ENCODE measurements at places on chromosomes 1 and 21. TPM values are rescaled to one million over a fixed set of nuclear protein-coding genes. Genes with fewer than 3 reads are reported as not detected.

GRCh38 chr1:235553112-235553551, 48.9 kb upstream of the B3GALNT2 start:
- no peak for DNase-seq

DNA sequence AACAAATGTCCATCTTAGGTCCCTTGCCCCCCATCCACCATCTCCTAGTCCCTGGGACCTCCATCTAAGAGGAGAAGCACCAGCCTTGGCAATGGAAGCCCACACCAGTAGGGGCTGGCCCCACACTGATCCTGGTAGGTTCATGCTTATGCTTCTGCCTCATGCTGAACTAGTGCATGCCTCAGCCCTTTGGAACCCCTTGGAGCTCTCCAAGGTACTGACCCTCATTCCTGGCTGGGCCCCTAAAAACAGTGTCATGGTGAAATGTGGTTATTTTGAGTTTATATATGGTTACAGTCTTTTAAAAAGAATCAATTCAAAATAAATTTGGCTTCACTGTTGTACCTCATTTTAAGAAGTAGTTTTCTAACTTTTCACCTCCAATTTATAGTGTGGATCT, 108.3 kb downstream of the HIVEP3 start:
- peak; percentile 42 for DNase-seq

DNA sequence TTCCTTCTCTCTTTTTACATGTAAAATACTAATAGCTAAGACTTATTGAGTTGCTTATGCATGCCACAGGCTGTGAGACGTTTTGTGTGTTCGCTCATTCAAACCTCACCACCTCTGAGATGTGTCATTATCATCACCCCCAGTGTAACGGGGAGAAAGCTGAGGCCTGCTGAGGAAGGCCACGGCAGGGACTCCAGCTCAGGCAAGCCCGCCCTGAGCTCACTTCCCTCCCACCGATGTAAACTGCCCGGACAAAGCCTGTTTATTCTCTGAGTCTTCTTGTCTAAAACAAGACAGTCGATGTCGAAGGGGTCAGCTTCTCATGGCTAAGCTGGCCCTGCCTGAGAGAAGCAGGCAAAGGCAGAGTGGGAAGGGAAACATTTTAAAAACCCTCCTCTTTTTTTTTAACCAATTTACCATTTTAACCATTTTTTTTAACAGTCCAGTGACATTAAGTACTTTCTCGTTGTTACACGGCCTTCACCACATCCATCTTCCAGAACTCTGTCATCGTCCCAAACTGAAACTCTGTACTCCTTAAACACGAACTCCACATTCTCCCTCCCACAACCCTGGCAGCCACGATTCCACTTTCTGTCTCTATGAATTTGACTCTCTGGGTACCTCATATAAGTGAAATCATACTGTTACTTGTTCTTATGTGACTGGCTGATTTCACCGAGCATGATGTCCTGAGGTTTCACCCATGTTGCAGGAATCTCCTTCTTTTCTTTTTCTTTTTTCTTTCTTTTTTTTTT, 204.8 kb upstream of the GALNT2 start:
- DNase-seq = no peak

- DNase-seq = no peak
These were observed 180.3 kb downstream of the LRRC40 start for GRCh38 chr1:70025052-70025451.

GRCh38 chr1:47662068-47662467, 224.2 kb downstream of the FOXD2 start:
- DNase-seq = no peak

GRCh38 chr1:213335084-213335483, 284.0 kb downstream of the RPS6KC1 start:
- DNase-seq = no peak

GRCh38 chr1:97017895-97018294, 296.3 kb downstream of the PTBP2 start:
- no peak for DNase-seq

DNA sequence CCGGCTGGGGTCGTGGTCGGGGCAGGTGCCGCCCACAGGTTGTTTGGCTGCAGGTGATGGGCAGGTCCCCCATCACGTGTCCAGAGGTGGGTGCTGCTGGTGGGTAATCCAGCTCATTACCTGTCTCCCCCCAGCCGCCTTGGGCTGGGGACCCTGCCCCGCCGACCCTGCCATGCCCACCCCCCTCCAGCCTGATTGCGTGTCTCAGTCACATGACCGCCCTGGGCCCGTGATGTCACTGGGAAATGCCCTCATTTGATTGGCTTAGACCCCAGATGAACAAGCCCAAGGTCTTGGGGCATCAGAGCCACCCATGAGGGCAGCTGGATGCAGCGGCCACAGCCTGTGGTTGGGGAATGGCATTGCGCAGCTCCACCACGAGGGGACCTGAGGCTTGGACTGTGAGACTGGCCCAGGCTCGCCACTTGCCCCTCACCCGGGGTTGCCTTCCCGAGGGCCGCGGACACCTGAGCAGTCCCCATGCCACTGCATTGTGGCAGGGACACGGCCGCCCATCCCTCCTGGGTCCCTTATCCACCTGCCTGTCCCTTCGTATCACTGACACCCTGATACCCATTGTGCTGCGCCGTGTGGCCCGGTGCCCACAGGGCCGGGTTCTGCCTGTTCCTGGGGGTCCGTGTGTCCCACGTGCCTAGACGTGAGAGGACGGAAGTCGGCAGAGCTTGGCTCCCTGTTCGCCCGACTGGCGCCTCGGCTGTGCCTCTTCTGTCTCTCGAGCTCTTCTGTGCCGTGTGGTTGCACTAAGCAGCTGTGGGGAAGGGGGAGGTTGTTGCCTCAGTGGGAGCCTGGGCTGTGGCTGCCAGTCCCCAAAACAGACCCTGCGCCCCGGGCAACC, 68.0 kb downstream of the FAAP20 start:
- DNase-seq = no peak

- no peak for DNase-seq
These were observed 28.4 kb upstream of the TMEM125 start for GRCh38 chr1:43241413-43241836.

DNA sequence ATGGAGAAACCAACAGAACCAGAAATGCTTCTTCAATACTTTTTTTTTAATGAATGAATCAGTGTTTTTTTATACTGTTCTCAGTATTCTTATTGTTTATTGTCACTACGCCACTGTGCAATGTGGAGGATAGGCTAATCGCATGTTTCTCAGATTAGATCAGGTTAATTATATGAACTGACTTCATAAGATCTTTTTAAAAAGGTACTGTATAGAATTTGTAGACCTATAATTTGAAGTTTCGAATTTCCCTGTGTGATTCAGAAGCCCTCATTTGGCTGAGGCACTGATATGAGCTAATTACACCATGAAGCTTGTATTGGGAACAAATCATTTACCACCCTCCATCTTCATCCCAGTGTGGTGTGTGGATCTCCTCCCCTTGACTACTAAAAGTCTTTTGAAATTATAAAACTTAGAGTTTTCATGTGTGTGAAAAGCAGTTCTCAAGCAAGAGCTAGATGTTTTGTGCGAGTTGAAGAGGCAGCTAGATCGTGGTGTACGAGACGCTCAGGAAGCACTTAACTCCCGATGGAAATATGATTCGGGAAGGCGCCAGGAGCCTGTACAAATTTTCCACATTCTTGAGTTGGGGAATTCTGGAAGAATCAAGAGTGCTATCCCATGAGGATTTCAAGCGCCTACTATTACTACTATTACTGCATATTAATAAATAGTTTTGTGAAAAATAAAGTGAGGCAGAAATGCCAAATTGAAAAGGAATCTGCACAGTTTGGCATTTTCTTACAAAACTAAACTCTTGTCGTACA, 52.1 kb upstream of the KCNE2 start:
- no peak for DNase-seq

Gene FCAMR
- total RNA-seq = not detected

Gene CRYBG2
- 0.83 TPM for total RNA-seq

Measured in activated T-helper 1 cell treated with anti-CD3 and anti-CD28 coated beads, Interleukin-12 subunit alpha, Interleukin-12 subunit beta, Interleukin-2, Interleukin-4 antibody, amounts not matched to agents 30 ng/mL and 10 ng/mL and 1 ng/mL, durations not matched to agents 14 hours and 24 hours and 36 hours (primary cell).